ENCODE measurements at places on chromosomes 3 and 15.

- no peak for DNase-seq
These were observed 735 bp downstream of the STIMATE start for GRCh38 chr3:52896613-52897012.

GRCh38 chr15:59158701-59159034 is 48.0 kb upstream of the LDHAL6B start:
- DNase-seq: no peak

GRCh38 chr3:181728470-181729340 is 17.0 kb downstream of the SOX2 start:
- no peak for DNase-seq

DNA sequence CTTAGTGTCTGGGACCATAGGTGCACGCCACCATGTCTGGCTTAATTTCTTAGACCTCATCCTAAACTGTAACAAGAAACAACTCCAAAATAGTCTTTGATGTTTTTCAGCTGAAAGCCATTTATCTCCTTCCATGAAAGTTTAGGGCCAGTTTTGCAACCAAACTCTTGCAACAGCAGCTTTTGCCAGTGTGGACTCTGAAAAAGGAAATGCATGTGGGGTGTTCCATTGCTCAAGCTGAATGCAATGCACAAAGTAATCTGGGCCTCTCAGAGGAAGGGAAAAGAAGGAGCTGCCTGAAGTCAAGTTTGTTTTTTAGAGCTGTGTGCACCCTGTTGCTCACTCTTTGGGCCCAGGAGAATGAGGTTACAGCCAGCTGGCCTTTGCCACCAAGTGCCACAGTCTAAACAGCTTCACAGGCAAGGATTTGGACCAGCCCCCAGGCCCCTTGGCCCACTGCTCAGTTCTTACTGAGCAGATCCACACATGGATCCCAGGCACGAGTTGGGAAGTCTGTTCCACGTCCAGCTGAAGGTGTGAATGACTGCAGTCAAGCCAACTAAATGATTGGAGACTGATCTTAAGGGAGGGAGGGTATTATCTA is 212.3 kb upstream of the LRRFIP2 start:
- no peak for DNase-seq

GRCh38 chr3:97820780-97821179 is 1.0 kb upstream of the CRYBG3 start:
- no peak for DNase-seq

DNA sequence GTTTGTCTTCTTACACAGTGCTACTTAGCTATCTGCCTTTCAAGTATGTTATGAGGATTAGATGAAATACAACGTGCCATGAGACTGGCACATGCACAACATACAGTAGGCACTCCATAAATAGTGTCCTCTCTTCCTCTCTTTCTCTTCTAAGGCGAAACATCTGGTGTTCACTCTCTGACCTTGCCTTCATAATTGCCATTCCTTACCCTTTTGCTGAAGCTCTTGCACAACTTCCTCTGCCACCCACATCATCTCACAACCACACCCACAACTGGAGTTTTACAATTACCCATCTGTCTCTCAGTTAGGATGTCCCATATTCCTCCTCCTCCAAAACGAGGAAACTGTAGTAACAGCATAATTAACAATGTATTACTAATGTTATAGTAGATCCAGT is 26.4 kb upstream of the ACP3 start:
- no peak for DNase-seq

GRCh38 chr3:156985711-156986110 is 159.6 kb downstream of the LEKR1 start:
- DNase-seq: no peak

DNA sequence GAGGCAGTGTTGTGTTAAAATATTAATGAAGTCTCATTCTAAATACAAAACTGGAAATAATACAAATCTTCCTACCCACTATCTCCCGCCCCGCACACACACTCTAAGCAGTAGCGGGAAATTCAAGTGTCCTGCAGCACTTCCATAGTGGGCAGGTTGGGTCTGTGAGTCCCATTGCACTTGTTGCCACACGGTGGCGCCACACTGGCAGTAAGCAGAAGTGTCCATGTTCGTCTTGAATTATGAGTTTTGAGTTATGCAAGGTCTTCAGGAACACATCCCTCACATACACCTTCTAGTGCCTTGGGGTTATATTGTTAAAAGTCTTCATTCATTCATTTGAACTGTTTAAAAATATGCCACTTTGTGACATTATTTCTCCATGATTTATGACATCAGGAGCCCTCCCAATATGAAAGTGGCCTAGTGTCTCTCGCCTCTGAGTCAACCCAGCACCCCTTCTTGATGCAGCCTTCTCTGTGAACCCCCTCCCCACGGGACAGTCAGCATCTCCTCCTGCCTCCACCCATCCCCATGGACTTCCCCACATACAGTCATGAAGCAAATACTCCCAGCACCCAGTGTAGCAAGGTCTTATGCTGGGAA is 17.6 kb upstream of the CCDC174 start:
- DNase-seq: peak; percentile 30

GRCh38 chr15:36738817-36739216 is 159.4 kb downstream of the CDIN1 start:
- DNase-seq: no peak

DNA sequence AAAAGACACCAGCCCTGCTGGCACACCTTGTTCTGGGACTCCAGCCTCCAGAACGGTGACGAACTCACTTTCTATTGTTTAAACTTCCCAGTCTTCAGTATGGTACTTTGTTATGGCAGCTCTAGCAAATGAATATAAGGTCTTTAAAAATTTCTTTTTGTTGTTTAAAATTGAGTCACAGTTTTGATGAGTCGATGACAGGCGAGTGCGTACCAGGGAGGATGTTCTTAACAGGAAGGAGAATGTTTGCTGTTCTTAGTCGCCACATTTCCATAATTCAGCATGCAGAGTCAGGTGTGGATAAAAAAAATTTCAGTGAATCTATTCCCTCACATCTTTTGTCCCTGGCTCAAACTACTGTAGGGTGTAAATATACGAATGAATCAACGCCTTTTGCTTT is 12.4 kb downstream of the DNASE1L3 start:
- no peak for DNase-seq

DNA sequence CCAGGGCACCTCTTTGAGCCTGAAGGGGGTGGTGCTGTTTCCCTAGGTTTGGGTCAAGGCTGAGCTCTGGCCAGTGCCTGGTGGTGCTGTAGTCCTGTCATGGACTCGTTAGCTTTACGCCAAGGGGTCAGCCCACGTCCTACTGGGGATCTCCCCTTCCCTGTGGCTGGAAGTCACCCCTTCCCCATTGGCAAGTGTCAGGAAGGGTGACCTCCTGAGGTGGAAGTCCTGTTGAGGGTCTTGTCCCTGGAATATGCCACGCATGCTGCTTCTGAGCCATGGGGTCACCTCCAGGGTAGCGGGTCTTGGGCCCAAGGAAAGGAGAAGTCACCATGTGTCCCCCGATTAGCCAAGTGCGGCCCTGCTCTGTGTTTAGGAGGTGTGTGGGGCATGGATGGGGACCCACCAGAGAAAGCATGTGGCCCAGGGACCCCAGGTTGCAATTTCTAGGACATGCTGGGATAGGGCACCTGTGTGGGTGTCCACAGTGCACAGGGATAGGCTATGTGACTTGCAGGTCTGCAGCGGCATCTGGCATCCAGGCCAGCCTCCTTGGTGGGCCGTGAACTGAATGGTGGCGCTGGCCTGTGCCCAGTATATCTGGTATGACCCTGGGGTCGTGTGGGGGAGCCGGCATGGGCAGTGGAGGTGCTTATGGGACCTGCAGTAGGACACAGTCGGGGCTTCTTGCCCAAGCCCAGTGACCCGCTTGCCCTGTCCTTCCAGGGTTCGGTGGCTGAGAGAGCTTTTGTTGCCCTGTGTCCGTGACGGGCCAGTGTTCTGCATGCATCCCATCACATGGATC is 226.7 kb downstream of the SNRPN start:
- DNase-seq: no peak

- DNase-seq: no peak
These were observed 109.6 kb downstream of the ADAMTS9 start for GRCh38 chr3:64578062-64578770.

- DNase-seq: no peak
These were observed 256.1 kb upstream of the VEPH1 start for GRCh38 chr3:157759311-157759710.

DNA sequence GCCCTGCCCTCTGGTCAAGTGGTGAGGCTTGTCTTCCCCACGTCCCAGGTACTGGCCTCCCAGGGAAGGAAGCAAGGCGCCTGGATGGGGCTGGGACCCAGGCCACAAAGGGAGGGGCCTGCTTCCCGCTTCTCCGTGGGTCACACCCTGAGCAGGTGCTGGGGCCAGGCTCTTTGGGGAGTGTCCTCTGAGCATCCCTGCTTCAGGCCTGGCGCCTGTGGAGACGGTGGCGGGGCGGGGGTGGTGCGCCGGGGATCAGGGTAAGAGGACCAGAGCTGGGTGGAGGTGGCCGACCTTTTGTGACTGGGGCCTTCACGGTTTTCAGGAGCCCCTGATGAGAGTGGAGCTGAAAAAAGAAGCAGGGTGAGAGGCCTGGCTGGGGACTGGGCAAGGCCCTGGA is 3.6 kb downstream of the PLA2G4B start:
- no peak for DNase-seq

DNA sequence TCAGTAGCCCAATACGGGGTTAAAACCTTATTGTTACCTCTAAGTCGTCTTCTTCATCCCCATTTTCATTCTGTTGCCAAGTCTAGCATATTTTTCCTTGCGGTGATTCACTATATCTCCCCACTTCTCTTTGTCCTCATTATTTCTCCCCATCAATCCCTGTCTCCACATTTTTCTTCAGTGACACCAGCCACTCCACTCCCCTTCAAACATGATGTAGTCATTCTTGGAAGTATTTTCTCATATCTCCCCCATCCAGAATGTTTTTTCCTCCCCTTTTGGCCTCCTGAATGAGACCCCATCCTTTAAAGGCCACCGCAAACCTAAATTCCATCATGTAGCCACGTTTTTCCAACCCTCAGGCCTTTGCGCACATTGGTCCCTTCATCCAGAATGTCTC is 105.9 kb downstream of the TOP2B start:
- DNase-seq: no peak

- peak; percentile 20 for DNase-seq
These were observed 84.9 kb downstream of the NECTIN3 start for GRCh38 chr3:111156517-111156916.

- no peak for DNase-seq
These were observed 380.2 kb downstream of the DIPK2A start for GRCh38 chr3:144351773-144352365.

GRCh38 chr3:54857343-54857742 is 70.5 kb downstream of the LRTM1 start:
- DNase-seq: no peak

- DNase-seq: no peak
These were observed 350.3 kb downstream of the TUSC7 start for GRCh38 chr3:117059956-117060270.

DNA sequence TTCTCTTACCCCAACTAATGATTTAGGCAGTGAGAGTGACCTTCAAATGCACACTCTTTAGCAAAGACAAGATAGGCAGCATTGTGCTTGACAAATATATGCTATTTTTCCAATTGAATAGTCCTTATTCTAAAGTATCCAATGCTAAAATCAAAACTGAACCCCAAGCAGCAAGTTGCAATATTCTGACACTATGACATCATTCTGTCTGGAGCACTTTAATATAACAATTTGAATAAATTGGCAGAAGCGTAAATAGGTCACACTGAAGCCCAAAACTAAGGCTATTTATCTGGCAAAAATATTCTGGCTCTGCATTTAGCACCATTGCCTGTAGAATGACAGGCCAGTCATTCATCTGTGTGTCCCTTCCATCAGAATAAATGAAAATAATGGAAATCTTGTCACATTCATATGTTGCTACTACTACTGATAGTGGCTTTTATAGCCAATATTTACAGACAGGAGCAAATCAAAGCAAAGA is 2.9 kb downstream of the CBLB start:
- DNase-seq: no peak

- no peak for DNase-seq
These were observed 6.1 kb upstream of the NR2E3 start for GRCh38 chr15:71804226-71804625.

GRCh38 chr3:184335291-184335660 is 2.1 kb upstream of the FAM131A start:
- DNase-seq: no peak

- DNase-seq: no peak
These were observed 165.0 kb upstream of the SUCLG2 start for GRCh38 chr3:67819447-67819846.

DNA sequence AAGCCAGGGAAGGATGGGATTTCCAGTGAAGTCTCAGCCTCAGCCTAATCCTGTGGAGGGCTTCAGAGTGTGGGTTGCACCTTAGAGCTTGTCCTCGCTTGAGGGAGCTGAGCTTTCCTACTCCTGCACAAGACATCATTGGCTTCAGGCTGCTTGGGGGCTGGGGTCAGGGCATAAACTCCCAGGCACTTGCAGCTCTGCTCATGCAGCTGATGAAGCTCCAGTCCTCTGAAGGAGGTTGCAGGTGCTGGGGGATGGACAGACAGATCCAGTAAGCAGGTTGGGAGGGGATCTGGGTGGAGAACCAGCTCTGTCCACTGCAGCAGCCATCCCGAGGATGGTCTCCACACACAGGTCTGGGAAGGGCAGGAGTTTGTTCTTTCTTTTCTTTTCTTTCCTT is 19.4 kb upstream of the POLG start:
- no peak for DNase-seq

- DNase-seq: no peak
These were observed 243.4 kb downstream of the WNT5A start for GRCh38 chr3:55243678-55244077.

- no peak for DNase-seq
These were observed 316.3 kb downstream of the UACA start for GRCh38 chr15:70447081-70447480.

GRCh38 chr3:73665286-73665685 is 40.5 kb upstream of the PDZRN3 start:
- DNase-seq: no peak

- no peak for DNase-seq
These were observed 1.4 kb downstream of the CD200R1 start for GRCh38 chr3:112973325-112974177.

DNA sequence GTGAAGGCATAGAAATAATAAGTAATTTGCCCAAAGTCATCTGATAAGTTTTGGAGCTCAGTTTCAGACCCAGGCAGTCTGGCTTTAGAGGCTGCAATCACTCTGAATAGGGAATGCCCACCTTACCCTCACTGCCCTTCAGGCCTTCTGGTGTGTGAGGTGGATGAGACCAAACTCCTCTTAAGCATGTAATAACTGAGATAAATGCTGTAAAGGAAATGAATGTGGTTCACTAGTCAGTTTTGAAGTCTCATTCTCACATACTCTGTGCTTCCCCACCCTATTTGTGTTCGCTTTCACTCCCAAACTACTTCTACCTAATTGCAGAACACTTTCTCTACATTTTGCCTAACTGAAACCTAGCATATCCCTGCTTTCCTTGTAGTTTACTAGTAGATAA is 144.1 kb downstream of the FILIP1L start:
- DNase-seq: no peak
